ENCODE measurements at places on chromosomes 5 and 9.

- no peak for DNase-seq
Observed at GRCh38 chr5:42074353-42074752, 149.3 kb downstream of the FBXO4 start.

DNA sequence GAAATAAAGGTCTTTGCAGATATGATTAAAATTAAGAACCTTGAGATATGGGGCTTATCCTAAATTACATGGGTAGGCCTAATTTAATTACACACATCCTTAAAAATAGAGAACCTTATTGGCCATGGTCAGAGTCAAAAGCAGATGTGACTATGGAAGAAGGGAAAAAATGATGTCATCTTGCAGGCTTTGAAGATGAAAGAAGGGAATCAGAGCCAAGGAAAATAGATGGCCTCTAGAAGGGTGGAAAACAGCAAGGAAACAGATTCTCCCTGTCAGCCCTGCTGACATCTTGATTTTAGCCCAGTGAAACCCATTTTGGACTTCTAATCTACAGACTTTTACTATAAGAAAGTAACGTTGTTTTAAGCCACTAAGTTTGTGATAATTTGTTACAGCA is 37.6 kb upstream of the KCNN2 start:
- no peak for DNase-seq

- DNase-seq: no peak
Observed at GRCh38 chr5:168348084-168348414, 56.6 kb downstream of the WWC1 start.

DNA sequence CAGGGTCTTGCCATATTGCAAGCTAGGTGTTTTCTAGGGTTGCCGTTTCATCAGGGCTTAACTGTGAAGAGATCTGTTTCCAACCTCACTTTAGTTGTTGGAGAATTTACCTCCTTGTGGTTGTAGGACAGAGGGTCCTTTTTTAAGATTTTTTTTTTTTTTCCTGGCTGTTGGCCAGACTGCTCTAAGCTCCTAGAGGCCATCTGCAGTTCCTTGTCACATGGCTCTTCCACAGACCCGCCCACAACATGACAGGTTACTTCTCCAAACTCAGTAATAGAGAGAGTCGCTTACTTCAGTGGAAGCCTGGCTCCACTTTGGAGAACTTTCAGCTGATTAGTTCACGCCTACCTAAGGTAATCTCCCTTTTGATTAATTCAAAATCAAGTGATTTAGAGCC is 543.7 kb downstream of the DMRTA1 start:
- no peak for DNase-seq

GRCh38 chr9:16320338-16320902 is 550.0 kb downstream of the BNC2 start:
- DNase-seq: no peak

DNA sequence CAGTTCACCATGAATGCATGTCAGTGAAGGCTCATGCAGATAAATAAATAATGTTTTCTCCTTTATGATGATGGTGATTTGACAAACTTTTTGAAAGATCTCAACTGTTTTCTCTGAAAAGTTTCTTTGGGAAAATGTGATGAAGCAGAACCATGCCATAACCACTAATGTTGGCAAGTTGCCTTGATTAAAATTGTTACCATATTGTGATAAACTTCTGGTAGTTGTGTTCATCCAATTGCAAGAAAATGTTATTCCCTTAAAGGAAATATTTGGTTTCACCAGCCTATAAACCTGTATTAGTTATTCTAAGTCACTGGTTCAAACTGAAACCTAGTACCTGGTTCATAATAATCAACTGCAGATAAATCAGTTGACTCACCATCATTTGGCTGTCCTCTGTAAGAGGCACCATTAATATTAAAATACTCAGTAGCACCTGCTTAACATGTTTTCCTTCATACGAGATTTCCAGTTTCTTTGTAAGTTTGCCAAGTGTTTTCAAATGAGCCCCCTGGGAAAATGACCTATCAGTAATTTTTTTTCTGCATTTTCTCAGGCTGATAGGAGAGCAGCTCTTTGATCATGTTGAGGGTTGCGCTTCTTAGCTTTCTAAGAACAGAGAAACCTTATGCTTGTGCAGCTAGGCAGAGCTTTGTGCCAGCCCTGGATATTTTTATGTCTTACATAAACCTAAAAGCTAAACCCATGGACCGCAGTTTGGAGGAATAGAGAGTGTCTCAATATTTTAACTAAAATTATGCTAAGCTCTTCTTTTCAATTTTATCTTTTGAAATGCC is 88.0 kb downstream of the LURAP1L start:
- no peak for DNase-seq

- DNase-seq: no peak
Observed at GRCh38 chr9:136625101-136626065, 37.3 kb upstream of the EGFL7 start.

- no peak for DNase-seq
Observed at GRCh38 chr9:129321286-129322021, 143.4 kb upstream of the IER5L start.

- DNase-seq: no peak
Observed at GRCh38 chr5:122727112-122727541, 47.8 kb upstream of the SNX2 start.

DNA sequence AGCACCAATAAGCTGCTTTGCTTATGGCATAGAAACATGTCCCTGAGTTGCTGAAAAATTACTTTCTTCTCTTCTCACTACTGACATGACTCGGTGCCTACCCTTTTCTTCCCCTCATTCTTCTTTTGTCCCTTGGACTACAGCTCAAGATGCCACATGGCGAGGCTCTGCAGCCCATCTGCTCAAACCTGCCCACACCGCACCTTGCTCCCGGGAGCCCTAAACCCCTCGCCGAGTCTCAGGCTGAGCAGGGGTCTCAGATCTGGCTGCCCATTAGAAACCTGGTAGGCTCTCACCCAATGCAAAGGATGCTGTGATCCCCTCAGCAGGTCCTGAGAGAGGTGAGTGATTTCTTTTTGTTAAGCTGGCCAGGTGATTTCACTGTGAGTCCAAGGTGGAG is 251.7 kb upstream of the IRX1 start:
- DNase-seq: no peak

- DNase-seq: no peak
Observed at GRCh38 chr9:36781533-36781932, 208.8 kb downstream of the MELK start.

DNA sequence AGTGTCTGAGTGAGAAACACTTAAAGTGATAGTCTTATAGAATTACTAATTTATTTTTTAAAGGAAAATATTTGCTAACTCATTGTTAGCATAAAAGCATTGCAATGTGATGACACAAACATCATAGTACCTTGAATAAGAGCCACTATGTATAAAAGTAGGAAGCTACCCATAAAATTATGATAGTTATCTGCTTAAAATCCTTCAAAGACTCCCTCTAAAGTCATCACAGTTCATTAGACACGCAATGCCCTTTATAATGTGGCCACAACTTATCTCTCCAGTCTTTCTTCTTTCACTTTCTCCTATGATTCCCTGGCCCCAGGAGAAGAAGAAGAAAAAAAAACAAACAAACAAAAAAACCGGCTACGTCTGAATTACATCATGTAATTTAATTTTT is 1144.0 kb upstream of the NUDT12 start:
- no peak for DNase-seq

GRCh38 chr9:13956107-13956506 is 357.8 kb downstream of the NFIB start:
- DNase-seq: no peak

GRCh38 chr9:114655689-114656088 is 1.9 kb downstream of the TEX53 start:
- DNase-seq: no peak

Data from activated CD8-positive, alpha-beta T cell treated with anti-CD3 and anti-CD28 coated beads, Interleukin-2, amount 10 ng/mL, durations not matched to agents 7 days and 5 days (primary cell).